ENCODE measurements at places on chromosomes 1 and 21.

- DNase-seq: no peak
Observed at GRCh38 chr21:44548922-44549321, 2.4 kb downstream of the KRTAP10-2 start.

DNA sequence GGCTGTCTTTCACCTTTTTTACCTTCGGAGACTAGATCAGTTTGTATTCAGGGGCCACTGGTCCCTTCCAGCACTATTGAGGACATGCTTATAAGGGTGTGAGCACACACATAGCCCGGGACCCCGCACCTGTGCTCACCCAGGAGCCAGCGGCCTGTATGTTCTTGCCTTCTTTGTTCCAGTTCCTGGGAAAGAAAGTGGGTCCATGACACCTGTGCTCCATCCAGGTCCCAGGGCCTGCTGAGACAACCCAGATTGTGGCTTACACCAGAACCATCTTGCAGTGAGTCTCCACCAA lies 207.8 kb downstream of the TOMM20 start:
- DNase-seq: no peak

DNA sequence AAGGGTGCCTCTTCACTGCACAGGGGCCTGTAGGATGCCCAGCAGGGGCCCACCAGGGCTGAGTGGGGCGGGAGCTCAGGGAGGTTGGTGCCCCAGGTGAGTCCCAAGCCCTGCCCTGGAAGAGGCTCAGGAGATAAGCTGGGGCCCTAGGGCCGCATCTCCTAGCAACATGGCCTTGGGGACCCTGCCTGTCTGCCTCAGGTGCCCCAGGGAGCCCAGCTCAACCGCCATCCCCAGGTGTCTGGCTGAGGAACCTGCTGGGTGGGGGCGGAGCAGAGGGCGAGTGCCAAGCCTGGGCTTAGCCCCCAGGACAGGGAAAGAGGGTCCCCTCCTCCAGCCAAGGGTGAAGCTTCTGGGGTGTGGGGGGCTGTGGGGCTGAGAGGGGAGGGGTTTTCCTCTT lies 54.8 kb downstream of the FOXO6 start:
- no peak for DNase-seq

DNA sequence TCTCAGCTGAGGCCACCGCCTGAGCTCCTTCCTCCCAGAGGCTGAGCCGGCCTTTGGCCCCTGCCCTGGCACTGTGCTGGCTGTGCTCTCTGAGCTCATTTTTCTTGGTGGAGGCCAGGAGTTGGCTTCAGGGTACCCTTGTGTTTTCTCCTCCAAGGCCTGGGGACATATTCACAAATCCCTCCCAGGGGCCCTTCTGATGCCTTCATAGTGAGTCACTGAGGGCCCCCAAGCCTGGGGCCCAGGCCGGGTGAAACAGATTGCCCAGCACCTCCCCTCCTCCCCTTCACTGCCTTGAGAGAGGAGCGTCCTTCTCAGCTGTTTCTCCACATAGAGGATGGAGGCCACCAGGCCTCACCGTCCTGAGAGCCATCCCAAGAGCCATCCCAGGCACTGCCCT lies 105.8 kb downstream of the SIK1 start:
- DNase-seq: no peak

- no peak for DNase-seq
Observed at GRCh38 chr21:25931765-25932164, 197.0 kb downstream of the GABPA start.

GRCh38 chr1:8293641-8294169 lies 24.2 kb upstream of the SLC45A1 start:
- no peak for DNase-seq

DNA sequence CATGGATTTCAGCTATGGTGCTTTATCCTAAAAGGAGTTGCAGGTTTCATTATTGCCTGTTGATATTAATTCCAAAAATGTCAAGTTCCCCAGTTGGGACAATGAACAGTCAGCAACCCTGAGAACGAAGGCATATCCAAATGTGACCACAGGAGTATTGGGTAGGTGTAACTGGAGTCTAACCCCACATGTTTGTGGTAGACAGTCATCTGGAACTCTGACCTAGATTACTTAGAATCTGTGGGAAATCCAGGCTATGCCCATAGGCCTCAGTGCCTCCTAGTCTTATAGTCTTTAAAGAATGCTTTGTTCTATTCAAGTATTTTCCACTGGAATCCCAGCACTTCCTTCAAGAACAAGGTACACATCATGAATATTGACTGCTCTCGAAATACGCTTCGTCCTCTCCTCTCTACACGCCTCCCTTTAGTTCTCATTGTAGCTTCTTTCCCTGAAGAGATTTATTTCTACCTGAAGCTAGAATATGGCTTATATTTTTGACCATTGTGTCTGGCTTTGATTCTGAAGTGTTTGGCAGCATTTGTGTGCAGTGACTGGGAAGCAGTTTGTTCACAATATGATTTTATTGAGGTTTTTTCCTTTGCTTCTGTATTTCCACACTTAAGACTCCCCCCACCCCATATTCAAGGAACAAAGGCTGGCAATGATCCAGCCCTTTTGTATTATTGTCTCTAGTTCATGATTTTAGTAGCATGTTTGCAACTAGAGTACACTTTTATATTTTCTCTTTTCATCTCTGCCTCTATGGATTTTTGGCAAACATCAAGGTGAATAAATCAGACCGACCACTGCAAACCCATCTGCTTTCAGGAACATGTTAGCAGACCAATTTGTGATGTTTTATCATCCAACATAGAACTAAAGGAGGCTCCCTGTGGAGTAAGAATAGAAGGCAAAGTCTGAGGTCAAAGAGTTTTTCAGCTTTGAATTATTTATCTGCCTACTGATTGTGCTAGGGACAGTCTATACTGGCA lies 178.6 kb downstream of the GPR52 start:
- DNase-seq: no peak

DNA sequence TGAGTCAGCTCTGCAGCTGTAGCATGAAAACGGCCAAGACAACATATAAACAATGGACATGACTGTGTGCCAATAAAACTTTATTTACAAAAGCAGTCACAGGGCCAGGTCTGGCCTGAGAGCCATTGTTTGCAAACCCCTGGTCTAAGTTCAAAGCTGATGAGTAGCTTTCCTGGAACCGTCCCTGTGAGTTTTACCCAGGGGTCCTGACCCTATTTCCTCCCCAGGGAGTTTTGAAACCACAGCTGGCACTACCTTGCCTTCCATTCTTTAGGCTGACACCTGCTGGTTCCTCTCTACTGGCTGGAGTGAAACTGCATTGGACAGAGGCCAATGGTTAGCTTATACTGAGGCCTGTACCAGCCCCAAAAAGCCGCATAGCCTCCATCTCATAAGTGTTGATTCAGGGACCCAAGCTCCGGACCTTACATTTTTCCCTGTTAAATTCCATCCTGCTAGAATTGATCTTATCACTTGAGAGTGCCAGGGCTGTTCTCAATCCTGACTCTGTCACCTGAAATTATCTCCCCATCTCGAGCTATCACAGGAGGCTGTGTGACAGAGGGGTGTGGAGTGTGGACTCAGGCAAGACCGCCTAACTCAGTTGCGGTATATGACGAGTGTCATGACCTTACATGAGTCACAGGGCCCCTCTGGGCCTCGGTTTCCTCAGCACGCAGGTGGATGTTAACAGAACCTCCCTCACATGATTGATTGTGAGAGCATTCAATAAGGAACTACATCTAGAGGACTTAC lies 343.6 kb downstream of the NPHP4 start:
- no peak for DNase-seq

DNA sequence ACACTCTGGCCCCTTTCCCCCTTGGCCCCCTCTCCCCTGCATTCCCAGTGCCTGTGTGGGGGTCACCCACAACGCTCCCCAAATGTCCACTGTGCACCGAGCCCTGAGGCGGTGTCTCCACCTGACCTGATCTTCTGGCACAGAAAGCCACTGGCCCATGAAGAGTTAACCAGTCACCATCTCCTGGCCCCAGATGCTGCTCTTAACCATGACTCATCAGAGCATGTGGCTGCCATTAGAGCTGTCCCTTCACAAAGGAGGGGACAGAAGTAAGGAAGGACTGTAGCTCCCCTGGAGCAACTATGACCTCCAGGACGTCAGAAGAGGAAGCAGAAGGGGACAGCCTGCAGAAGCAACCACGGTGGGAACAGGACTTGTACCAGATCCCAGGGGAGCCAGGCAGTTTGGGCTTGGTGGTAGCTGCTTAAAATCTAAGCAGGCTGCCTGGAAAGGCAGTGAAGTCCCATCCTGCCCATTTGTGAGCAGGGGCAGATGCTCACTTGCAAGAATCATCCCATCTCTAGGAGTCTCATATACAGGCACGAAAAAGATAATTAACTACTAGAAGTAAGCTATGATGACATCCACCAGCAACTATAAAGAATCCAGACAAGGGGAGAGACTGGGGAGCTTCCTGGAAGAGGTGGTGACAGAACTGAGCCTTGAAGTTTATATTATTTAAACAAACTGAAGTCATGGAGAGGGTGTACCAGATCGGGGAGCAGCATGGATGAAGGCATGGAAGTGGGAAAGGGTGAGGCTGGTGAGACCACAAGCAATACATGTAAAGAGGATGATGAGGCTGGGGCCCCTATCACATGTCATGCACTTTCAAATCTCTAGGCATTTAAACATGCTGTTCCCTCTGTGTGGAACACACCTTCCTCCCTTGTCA lies 1.1 kb upstream of the TTC39A start:
- DNase-seq: no peak

GRCh38 chr21:26437326-26438009 lies 135.6 kb downstream of the CYYR1 start:
- no peak for DNase-seq

- no peak for DNase-seq
Observed at GRCh38 chr1:50720457-50721053, 239.5 kb downstream of the FAF1 start.

- no peak for DNase-seq
Observed at GRCh38 chr1:71780681-71781080, 501.7 kb downstream of the NEGR1 start.

GRCh38 chr1:54268762-54269297 lies 68.9 kb downstream of the MRPL37 start:
- no peak for DNase-seq

- no peak for DNase-seq
Observed at GRCh38 chr1:41545996-41546832, 61.7 kb upstream of the EDN2 start.

GRCh38 chr1:86774305-86775295 lies 70.2 kb downstream of the SH3GLB1 start:
- DNase-seq: no peak
